CD4-positive, alpha-beta T cell (primary cell): ENCODE measurements at places on chromosomes 6 and 20. TPM values are rescaled to one million over a fixed set of nuclear protein-coding genes. Genes with fewer than 3 reads are reported as not detected.
A peak's percentile ranks its signal among the peaks of the same experiment; 100 is the strongest.

DNA sequence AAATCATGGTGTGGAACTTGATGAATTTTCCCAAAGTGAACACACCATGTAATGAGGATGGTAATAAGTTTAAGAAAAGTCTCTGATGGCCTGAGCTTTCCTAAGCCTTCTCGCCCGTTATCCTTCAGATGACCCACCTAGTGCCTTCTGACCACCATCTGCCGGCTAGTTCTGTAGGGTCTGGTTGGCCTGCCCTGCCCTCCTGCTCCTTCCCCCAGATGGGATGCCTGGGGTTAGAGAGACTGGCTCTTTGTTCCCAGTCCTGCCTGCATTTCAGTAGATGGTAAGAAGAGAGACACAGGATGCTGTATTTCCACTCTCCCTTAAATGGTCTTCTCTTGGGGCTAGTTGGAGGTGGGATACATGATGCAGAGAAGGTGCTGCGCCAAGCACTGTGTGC lies 43.0 kb downstream of the TIAM2 start:
- no peak for DNase-seq
- no peak overlapping the region for H3K27ac ChIP-seq
- no peaks in the 10 kb centered on the region for H3K36me3 ChIP-seq
- no peak overlapping the region for H3K4me3 ChIP-seq
- no peaks in the 10 kb centered on the region for H3K4me1 ChIP-seq
- no peaks in the 10 kb centered on the region for H3K27me3 ChIP-seq

GRCh38 chr20:54227241-54227640 lies 19.4 kb downstream of the PFDN4 start:
- no peak overlapping the region for H3K27ac ChIP-seq
- H3K36me3 ChIP-seq = no peaks in the 10 kb centered on the region
- H3K4me1 ChIP-seq = peaks cover 4% of the 10 kb centered on the region
- no peak for DNase-seq

- no peak for DNase-seq
- H3K4me1 ChIP-seq = peaks cover 7% of the 10 kb centered on the region
- no peak overlapping the region for H3K4me3 ChIP-seq
These were observed 169.2 kb downstream of the DTNBP1 start for GRCh38 chr6:15493437-15494168.

DNA sequence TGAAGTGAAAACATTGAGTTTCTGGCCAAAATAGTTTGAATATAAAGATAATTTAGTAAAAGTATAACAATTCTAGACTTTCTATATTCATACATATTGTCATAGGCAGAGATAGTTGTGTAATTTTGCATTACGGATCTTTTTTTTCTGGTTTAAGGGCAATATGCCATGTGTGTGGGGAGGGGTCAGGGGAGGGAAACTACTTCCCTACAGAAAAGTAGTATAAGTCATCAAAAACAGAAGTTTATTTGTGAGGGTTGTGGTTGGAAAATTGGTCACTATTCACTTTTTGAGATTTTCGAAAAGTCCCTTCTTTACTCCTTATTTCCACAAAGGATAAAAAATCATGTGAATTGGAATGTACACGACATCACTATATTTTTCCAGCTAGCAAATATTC lies 288.2 kb upstream of the PREP start:
- H3K27ac ChIP-seq = no peak overlapping the region
- no peak overlapping the region for H3K4me3 ChIP-seq
- no peak for DNase-seq
- H3K4me1 ChIP-seq = no peaks in the 10 kb centered on the region
- H3K36me3 ChIP-seq = no peaks in the 10 kb centered on the region
- peaks cover 6% of the 10 kb centered on the region for H3K27me3 ChIP-seq

DNA sequence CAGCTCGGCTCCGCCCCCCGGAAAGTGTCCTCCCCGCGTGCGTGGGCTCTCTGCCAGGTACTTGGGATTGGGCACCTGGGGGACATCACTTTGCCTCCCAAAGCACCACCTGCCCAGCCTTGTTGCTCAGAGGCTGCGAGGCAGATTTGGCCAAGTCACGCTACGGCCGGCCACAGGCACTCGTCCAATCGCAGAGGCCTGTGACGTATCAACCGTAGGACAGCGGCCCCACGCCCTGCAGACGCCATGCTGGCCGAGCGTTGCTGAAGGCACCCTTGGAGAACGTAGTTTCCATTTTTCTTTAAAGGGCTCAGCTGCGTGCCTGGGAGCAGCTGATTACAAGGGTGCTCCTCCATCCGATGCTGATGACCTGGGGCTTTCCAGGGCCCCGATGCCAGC lies 3.1 kb downstream of the NTSR1 start:
- no peak overlapping the region for H3K4me3 ChIP-seq
- no peaks in the 10 kb centered on the region for H3K36me3 ChIP-seq
- peaks cover 29% of the 10 kb centered on the region for H3K27me3 ChIP-seq
- no peak for DNase-seq
- no peak overlapping the region for H3K27ac ChIP-seq

GRCh38 chr6:1136415-1136774 lies 175.5 kb upstream of the FOXQ1 start:
- no peak overlapping the region for H3K27ac ChIP-seq
- no peak overlapping the region for H3K4me3 ChIP-seq
- H3K27me3 ChIP-seq = peaks cover 4% of the 10 kb centered on the region
- no peak for DNase-seq
- no peaks in the 10 kb centered on the region for H3K36me3 ChIP-seq
- no peaks in the 10 kb centered on the region for H3K4me1 ChIP-seq

DNA sequence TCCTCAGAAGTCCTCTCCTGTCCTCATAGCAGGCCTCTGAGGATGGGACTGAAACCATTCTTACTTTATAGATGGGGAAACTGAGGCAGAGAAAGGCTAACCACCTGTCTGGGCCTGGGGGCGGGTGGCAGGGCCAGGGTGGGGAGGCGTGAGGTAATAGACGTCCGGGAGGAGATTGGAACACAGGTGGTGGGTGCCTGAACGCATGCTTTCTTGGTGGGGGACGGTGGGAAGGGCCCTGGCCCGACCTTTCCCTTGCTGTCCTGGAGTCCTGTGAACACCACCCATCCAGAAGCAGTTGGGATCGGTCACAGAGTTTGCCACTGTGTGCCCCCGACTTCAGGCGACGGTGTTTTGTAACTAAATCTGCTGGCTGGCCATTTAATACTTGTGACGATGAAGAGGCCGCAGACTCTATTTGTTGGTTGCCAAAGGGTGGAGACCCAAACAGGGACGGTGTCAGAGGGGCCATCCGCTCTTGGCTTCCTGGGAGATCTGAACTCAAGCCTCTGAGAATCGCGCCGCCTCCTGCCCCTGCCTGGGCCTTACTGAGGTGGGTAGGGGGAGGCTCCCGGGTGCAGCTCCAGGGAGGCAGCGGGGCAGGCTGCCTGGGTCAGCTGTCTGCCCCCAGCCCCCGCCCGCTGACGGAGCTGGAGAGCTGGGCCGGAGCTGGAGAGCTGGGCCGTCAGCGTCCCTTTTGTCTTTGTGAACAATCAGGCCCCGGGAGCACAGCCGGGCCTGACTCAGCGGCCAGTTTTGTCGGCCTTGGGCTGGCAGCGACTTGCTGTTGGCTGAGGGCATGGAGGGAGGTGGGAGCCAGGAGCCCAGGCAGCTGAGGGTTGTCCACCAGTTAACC lies 4.1 kb downstream of the RBM38 start:
- no peak for DNase-seq
- peaks cover 90% of the 10 kb centered on the region for H3K4me1 ChIP-seq
- no peaks in the 10 kb centered on the region for H3K27me3 ChIP-seq
- H3K36me3 ChIP-seq = peaks cover 63% of the 10 kb centered on the region

DNA sequence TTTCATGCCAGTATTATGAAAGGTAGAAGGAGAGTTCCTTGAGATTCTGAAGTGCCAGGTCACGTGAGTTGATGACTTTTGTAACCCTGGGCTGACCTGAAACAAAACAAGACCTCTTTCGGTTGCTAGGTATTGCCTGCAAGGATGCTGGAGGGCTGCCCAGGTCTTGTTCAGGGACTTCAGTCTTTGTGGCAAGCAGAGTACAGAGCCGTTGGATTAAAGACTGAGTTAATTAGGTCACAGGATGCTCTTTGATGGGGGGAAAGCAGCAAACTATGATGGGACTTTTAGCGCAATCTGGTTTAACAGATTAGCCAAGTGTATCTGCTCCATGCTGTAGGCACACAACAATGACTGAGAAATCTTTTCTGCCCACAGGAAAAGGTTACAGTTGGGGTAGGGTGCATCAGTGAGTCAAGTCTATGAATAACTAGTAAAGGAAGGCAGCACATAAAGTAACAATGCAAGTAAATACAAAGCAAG lies 12.8 kb upstream of the ELOVL5 start:
- peaks cover 43% of the 10 kb centered on the region for H3K4me1 ChIP-seq
- H3K4me3 ChIP-seq = no peak overlapping the region
- H3K27me3 ChIP-seq = no peaks in the 10 kb centered on the region
- H3K27ac ChIP-seq = peak overlapping the region; percentile 79
- no peaks in the 10 kb centered on the region for H3K36me3 ChIP-seq

GRCh38 chr6:40901322-40902055 lies 137.5 kb downstream of the UNC5CL start:
- no peaks in the 10 kb centered on the region for H3K36me3 ChIP-seq
- no peak overlapping the region for H3K27ac ChIP-seq
- H3K4me3 ChIP-seq = no peak overlapping the region
- H3K4me1 ChIP-seq = no peaks in the 10 kb centered on the region

GRCh38 chr6:113707194-113707593 lies 150.0 kb upstream of the MARCKS start:
- no peaks in the 10 kb centered on the region for H3K4me1 ChIP-seq
- H3K36me3 ChIP-seq = no peaks in the 10 kb centered on the region

GRCh38 chr6:70110126-70111022 lies 192.5 kb downstream of the COL9A1 start:
- H3K27ac ChIP-seq = no peak overlapping the region
- no peak for DNase-seq
- no peaks in the 10 kb centered on the region for H3K27me3 ChIP-seq
- no peaks in the 10 kb centered on the region for H3K4me1 ChIP-seq
- H3K4me3 ChIP-seq = no peak overlapping the region
- H3K36me3 ChIP-seq = no peaks in the 10 kb centered on the region

DNA sequence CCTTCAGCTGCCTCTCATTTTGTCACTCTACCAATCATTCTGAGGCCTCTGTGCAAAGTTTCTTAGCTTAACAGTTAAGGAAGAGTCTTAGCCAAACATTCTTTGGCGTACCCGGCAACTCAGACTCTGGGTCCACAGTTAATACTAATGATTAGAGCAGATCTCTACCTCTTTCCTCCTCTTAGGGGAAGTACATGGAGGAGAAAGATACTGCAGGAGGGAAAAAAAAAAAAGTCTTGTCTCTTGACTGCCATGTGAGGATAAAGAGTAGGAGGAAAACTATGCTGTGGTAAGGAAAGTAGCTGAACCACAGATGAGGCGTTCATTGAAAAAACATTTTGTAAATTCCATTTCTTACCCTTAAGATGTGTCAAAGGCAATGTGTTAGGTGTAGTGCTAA lies 44.0 kb upstream of the MARCKS start:
- H3K4me1 ChIP-seq = no peaks in the 10 kb centered on the region
- no peaks in the 10 kb centered on the region for H3K36me3 ChIP-seq
- H3K27ac ChIP-seq = no peak overlapping the region
- H3K27me3 ChIP-seq = no peaks in the 10 kb centered on the region
- no peak for DNase-seq

DNA sequence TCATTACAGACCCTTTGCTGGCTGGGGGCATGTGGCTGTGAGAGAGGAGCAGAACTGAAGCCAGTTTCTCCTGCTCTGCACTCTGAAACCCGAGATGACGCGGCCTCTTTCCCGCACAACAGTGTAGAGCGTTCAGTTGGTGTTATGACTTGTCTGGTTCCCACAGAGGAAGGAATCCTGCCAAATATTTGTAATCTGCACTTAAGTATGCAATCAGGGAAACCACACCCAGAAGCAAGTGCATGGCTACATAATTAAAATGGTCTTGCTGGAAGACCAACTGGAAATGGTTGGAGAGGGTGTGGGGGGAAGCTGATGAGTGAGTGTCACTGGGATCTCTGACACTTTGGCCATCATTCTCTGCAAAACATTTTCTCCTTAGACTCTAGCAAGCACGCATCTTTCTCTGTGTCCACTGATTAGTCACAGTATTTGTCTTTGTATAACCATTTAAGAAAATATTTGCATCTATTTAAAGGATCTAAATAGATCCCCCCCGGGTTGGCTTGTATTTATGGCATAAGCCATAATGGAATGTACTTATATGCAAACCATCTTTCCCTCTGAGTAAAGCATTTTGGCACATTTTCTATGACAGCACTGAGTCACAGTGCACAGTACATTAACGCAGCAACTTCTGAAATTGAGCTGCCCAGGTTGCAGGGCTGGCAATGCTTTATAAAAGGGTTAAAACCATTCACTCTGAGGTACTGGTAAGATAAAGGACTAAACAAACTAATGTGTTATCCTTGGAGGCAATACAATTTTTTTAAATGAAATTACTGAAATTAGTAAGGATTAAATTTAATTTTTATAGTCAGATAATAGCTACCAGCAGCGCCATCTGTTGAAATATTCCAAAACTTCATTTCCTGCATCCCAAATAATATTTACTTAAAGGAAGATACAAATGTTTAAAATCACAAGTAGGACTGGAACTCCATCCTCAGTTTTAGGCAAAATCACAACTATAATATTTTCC lies 76.7 kb downstream of the FOXC1 start:
- H3K4me1 ChIP-seq = no peaks in the 10 kb centered on the region
- no peaks in the 10 kb centered on the region for H3K36me3 ChIP-seq
- no peak overlapping the region for H3K27ac ChIP-seq
- DNase-seq = no peak
- H3K4me3 ChIP-seq = no peak overlapping the region

GRCh38 chr20:290084-290831 lies at the start of gene C20orf96:
C20orf96 (minus strand) TSS chr20:290750; CDS start chr20:290610, 140 bp downstream.
- no peaks in the 10 kb centered on the region for H3K36me3 ChIP-seq
- no peak within 1 kb of the TSS for H3K27ac ChIP-seq
- H3K4me3 ChIP-seq = peak within 1 kb of the TSS; percentile 58
- peak; percentile 85 for DNase-seq

- H3K27me3 ChIP-seq = no peaks in the 10 kb centered on the region
- DNase-seq = no peak
- peaks cover 15% of the 10 kb centered on the region for H3K4me1 ChIP-seq
- H3K36me3 ChIP-seq = peaks cover 13% of the 10 kb centered on the region
These were observed 56.6 kb downstream of the SYTL3 start for GRCh38 chr6:158706369-158706982.

GRCh38 chr6:164109770-164110140 lies 695.2 kb downstream of the QKI start:
- no peak overlapping the region for H3K27ac ChIP-seq
- DNase-seq = no peak
- peaks cover 3% of the 10 kb centered on the region for H3K4me1 ChIP-seq
- H3K4me3 ChIP-seq = no peak overlapping the region

- DNase-seq = no peak
- no peaks in the 10 kb centered on the region for H3K4me1 ChIP-seq
- H3K36me3 ChIP-seq = no peaks in the 10 kb centered on the region
- H3K4me3 ChIP-seq = no peak overlapping the region
- H3K27ac ChIP-seq = no peak overlapping the region
These were observed 277.7 kb upstream of the JARID2 start for GRCh38 chr6:14968056-14968637.

GRCh38 chr6:16168858-16169257 lies 40.0 kb downstream of the MYLIP start:
- H3K27ac ChIP-seq = no peak overlapping the region
- H3K4me1 ChIP-seq = peaks cover 11% of the 10 kb centered on the region
- no peak overlapping the region for H3K4me3 ChIP-seq
- H3K36me3 ChIP-seq = no peaks in the 10 kb centered on the region
- no peaks in the 10 kb centered on the region for H3K27me3 ChIP-seq
- DNase-seq = peak; percentile 32

The TUBB2B gene
- total RNA-seq = not detected

The SPAG4 gene
- total RNA-seq = 15.5 TPM
